ENCODE measurements at places on chromosomes 2 and 18. TPM values are rescaled to one million over a fixed set of nuclear protein-coding genes. Genes with fewer than 3 reads are reported as not detected.

- no peak for DNase-seq
Observed at GRCh38 chr2:61179701-61180639, 18.0 kb downstream of the C2orf74 start.

- no peak for DNase-seq
Observed at GRCh38 chr2:171793691-171794678, 100.1 kb downstream of the SLC25A12 start.

- no peak for DNase-seq
Observed at GRCh38 chr2:211396815-211397214, 840.4 kb downstream of the CPS1 start.

Gene BBS5
- 19.2 TPM for total RNA-seq

- DNase-seq, result no peak
Observed at GRCh38 chr2:117378653-117379052, 435.8 kb upstream of the DDX18 start.

Gene UBE2E3
- total RNA-seq, result 46.9 TPM

- DNase-seq, result no peak
Observed at GRCh38 chr18:40157120-40157519, 1797.9 kb upstream of the PIK3C3 start.

- DNase-seq, result peak; percentile 97
Observed at GRCh38 chr2:104853534-104854497, at the start of gene POU3F3. Gene POU3F3, plus strand, starts transcription at chr2:104854115. Its CDS starts 1,396 bp downstream, at chr2:104855511.

Gene C18orf63
- total RNA-seq, result not detected

Gene CRACDL
- total RNA-seq, result 1.0 TPM

- DNase-seq, result no peak
Observed at GRCh38 chr18:8367217-8367988, 241.8 kb upstream of the RAB12 start.

- DNase-seq, result no peak
Observed at GRCh38 chr2:118530976-118531375, 316.5 kb downstream of the EN1 start.

Gene FBXO15
- 1.0 TPM for total RNA-seq

GRCh38 chr2:5287558-5288334, 404.4 kb upstream of the SOX11 start:
- no peak for DNase-seq

Gene SERPINB3
- total RNA-seq, result not detected

Gene NPPC
- 2.4 TPM for total RNA-seq

GRCh38 chr2:171325886-171326585, 107.8 kb downstream of the METTL8 start:
- DNase-seq, result no peak

Gene PAPOLG
- 18.2 TPM for total RNA-seq

Gene HSPD1
- 374 TPM for total RNA-seq

DNA sequence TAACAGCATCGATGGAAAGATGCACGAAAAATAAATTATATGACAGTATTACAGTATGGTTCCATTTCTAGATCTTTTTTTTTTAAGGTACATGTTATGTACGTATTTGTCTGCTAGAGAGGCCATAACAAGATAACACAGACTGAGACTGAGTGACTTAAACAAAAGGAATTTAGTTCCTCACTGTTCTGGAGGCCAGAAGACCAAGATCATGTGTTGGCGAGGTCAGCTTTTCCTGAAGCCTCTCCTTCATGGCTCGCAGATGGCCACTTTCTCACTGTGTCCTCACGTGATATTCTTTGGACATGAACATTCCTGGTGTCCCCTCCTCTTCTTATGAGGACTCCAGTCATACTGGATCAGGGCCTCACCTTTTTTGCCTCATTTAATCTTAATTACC, 177.4 kb downstream of the CAPN13 start:
- DNase-seq, result no peak

GRCh38 chr2:64649013-64649484, 4.7 kb downstream of the SERTAD2 start:
- DNase-seq, result no peak

GRCh38 chr2:171999161-171999560, 592 bp upstream of the METAP1D start:
- no peak for DNase-seq

- no peak for DNase-seq
Observed at GRCh38 chr2:205752296-205752820, 70.1 kb downstream of the NRP2 start.

DNA sequence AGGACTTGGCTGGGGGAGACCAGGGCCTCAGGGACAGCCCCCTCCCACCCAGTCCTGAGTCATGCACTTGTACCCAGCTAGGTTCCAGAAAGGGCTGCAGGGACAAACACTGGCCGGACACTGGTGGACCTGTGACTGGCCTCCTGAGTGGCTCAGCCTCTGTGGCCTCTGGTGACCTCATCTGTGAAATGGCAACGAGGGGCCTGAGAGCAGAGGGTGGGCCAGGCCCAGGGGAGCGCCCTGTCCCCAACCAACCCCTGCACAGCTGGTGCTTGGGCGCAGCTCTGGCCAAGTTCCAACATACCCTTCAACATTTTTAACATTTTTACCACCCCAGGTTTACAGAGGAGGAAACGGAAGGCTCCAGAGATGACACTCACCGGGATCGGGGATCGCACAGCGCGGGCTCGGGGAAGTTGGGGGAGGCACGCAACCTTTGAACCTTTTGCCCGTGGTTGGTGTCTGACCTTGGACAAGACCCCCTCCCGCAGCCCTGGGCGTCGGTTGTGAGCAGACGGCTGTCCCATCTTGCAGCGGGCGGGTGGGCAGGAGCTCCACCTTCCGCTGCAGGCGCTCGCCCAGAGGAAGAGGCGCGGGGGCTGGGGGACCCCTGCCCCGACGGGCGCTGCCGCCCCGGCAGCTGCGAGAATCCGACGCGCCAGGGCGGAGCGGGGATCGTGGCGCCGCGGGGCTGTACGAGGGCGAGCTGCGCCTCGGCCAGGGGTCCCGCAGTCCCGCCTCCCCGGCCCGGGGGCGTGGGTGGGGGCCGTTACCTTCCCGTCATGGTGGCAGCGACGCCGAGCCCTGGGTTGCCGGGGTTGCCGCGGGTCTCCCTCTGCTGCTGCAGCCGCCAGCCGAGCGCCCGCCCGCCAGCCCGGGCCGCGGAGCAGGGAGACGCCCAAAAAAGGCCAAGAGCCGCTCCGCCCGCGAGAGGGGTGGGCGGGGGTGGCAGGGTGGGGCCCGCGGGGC, 805 bp downstream of the LIMS2 start:
- DNase-seq, result no peak

GRCh38 chr2:239328351-239329191, 72.2 kb downstream of the HDAC4 start:
- no peak for DNase-seq

DNA sequence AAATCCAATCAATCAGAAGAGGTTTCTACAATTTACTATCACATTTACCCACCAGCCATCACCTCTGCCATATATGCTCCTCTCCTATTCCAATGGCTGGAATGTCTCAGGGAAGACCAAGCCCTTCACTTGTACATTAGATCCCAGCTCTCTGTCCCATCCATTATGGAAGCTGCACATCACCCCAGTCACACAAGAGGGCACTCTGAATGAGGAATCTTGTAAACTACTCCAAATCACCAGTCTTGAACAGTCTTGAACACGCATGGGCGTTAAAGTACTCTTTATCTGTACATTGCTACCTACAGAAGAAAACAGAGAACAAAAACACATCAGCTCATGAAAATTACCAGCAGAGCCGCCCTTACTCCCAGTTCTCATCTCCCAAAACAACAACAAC, 38.7 kb downstream of the ZC3H8 start:
- peak; percentile 63 for DNase-seq

GRCh38 chr2:22788749-22789327, 596.1 kb upstream of the KLHL29 start:
- no peak for DNase-seq

- DNase-seq, result no peak
Observed at GRCh38 chr18:25080211-25080610, 271.8 kb downstream of the ZNF521 start.

Gene GAREM2
- total RNA-seq, result 4.0 TPM

DNA sequence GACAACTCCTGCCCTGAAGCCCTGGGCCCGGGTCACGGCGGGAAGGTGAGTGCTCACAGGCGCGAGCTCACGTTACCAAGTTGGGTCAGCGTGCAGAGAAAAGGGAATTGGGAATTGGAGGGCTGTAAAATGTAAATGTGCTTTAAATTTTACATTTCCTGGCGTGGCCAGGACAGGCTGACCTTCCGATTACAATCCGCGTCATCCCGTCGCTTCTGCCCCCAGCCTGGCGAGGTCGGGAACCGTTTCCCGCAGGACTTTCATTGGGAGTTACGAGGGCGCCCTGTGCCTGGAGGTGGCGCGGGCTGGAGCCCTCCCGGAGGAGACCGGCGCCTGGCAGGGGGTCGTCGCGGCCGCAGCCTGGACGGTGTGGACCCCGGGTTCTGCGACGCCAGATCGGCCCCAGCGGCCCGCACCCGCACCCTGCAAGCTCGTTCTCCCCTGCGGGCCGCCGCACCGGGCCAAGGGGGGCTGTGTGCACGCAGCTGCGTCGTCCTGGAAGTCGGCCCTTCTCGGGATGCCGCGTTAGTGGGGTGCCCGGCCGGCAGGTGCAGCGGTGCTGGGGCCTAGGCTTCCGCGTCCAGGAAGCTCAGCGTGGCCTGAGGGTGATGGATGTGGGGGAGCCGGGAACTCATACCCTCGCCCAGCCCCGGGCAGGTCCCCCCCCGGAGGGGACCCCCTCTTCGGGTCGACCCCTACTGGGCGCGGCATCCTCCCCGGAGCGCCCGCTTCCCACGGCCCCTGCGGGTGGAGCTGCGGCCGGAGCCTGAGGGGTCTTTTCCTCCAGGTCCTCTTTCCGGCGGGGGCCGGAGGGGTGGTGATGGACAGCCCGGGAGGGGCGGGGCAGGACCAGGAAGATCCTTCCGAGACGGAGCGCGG, 63.9 kb downstream of the LRRFIP1 start:
- DNase-seq, result no peak

All from SK-MEL-5 (cell line).